ENCODE measurements at places on chromosomes 4 and X. TPM values are rescaled to one million over a fixed set of nuclear protein-coding genes. Genes with fewer than 3 reads are reported as not detected.

GRCh38 chr4:158826882-158827281 lies 58.1 kb downstream of the FNIP2 start:
- no peak for DNase-seq

- no peak for DNase-seq
Measured at GRCh38 chrX:276581-277201, 4.5 kb upstream of the PLCXD1 start.

GRCh38 chr4:187364851-187365250 lies 630.7 kb upstream of the ZFP42 start:
- DNase-seq = no peak

GRCh38 chrX:139691493-139691842 lies 16.5 kb downstream of the MCF2 start:
- DNase-seq = no peak

The OCRL gene
- total RNA-seq = 37.2 TPM

- no peak for DNase-seq
Measured at GRCh38 chrX:41946235-41946634, 22.9 kb upstream of the CASK start.

The MAGIX gene
- total RNA-seq = 6.2 TPM

DNA sequence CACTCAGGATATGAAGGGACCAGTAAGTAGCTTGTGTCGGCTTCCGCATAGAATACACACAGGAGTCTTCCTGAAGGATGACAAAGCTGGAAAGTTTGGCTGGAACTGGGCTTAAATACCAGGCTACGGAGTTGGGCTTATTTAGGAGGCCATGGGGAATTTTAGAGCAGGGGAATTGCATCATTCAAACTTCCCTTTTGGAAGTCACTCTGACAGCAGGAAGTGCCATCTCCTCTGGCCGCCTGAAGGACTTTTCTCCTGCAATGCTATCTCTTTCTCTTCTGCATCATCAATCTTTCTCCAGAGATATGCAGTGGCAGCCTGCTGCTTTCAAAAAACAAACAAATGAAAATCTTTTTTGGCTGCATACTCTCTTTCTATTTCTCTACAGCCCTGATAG lies 48.4 kb upstream of the PAK3 start:
- no peak for DNase-seq

DNA sequence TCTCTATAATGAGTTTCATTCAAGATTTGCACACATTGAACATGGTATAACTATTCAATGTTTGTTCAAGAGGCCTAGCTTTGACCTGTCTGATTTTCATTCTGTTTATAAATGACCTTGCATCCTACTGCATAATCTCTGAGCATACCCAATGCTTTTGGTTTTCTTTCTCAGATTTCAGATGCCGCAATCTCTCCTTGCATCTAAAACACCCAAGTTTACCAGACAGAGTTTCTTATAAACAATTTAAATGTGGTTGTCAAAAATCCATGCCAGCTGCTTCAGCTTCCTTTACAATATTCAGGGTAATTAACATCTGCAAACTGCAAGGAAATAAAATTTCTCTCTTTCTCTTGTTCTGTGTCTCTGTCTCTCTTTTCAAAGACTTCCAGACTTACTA lies 123.0 kb upstream of the PCDH18 start:
- no peak for DNase-seq

GRCh38 chrX:96244955-96245354 lies 439.7 kb upstream of the DIAPH2 start:
- DNase-seq = peak; percentile 38

The JAKMIP1 gene
- 8.2 TPM for total RNA-seq

DNA sequence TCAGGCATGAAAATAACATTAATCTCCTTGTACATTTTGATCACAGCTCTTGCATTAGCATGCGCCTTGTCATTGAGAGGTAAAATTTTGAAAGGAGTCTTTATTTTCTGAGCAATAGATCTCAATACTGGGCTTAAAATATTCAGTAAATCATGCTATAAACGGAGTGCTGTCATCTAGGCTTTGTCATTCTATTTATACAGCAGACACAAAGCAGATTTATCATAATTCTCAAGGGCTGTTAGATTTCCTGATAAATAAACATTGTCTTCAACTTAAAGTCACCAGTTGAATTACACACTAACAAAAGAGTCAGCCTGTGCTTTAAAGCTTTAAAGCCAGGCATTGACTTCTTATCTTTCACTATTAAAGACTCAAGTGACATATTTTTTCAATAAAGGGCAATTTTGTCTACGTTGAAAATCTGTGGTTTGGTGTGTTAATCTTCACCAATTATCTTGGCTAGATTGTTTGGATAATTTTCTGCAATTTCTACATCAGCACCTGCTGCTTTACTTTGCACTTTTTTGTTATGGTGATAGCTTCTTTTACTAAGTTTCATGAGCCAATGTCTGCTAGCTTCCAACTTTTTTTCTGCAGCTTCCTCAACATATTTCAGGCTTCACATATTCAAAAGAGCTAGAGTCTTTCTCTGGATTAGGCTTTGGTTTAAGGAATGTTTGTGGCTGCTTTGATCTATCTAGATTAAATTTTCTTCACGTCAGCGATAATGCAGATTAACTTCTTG lies 27.9 kb upstream of the UGT2B4 start:
- no peak for DNase-seq

- DNase-seq = peak; percentile 41
Measured at GRCh38 chrX:40434947-40435346, 145.8 kb upstream of the ATP6AP2 start.

DNA sequence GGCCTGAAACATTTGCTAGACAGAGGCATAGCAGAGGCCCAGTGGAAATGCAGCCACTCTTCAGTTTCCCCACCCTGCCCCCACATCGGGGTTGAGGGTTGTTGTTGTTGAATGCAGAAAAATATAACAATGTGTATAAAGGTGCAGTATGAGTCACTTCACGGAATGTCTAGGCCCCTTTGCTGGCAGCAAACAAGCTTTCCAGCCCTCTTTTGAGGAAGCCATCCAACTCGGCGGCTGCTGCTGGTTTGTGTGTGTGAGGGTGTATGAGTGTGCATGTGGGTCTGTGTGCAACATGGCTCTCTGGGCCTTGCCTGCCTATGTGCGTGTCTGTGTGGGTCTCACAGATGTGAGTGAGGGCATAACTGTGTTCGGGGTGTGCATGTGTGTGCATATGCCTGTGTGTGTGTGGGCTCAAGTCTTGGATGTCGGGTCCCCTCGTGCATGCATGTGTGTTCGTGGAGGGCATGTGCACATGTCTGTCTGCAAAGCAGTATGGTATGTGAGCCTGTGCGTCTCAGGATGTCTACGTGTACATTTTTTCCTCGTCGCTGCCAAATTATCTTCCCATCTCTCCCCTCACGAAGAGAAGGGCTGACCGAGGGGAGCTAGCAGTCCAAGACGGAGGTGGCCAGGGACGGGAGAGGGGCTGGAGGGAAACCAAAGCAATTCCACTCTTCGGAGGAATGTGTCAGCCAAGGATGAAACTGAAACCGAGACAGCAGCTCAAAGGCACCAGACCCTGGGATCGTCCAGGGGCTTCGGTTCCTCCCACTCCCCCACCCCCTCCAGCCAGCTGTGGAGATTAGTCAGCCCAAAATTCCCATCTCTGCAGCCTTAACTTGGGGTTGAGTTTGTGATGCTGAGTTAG lies 8.4 kb upstream of the ELF4 start:
- DNase-seq = no peak

The DKC1 gene
- total RNA-seq = 20.1 TPM

DNA sequence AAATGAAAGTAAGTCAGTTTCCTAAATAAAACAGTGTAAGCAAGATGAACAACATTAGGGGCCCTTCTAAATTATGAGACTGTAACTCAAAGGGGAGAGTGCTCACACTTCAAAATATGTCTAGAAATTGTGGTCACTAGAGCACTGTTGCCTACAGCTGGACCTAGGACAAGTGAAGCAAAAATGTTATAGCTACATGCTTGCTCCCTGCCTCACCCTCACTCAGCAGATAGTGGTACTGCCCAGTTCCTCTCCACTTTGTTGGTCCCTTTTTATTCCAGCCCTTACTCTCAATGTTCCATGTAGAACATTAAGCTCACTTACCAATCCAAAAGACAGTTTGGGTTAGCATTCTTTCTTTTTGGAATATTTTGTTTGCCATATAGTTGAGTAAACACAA lies 147.3 kb downstream of the GRIA3 start:
- DNase-seq = no peak

DNA sequence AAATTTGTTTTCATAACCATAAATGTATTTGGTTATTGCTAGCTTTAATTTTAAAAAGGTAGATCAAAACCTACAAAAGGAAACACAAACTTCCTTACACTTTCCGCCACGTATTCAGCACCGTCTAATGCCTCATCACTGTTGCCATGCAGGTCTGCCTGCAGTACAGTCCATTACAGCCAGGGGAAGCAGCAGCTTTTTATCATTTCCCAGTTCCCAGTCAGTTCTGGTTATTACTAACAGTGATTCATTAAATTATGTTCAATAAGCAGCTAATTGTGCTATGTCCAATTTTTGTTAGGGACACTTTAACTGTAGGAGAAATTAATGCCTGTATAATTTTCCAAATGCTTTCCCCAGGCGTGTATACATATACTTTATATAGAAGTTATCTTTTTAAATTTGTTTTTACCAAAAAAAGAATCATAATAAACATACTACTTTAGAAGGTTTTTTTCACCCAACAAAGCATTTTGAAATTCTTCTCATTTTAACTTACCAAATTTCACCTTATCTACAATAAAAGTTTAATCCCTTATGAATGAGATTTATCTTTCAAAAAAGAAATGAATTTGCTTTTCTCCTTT lies 93.3 kb downstream of the ANXA3 start:
- no peak for DNase-seq

The DDX53 gene
- total RNA-seq = not detected

DNA sequence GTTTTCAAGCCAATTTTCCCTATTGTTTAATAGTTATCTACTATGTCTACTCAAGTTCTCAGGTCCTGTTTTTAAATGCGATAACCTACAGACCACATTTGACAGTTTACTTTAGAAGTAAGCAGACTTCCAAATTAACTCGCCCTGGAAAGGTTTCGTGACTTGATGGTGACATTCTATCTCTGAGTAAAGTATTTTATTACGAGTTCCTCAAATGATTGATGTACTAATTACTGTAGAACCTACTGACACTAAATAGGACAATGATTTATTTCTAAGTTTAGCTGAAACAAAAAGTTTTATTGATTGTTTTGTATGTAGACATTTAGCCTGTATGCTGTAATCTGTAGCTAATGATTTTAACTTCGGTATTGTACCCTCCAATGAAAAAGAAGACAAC lies 1.9 kb upstream of the PPBP start:
- no peak for DNase-seq

GRCh38 chrX:40474205-40474626 lies 106.6 kb upstream of the ATP6AP2 start:
- peak; percentile 36 for DNase-seq

- DNase-seq = no peak
Measured at GRCh38 chr4:12697970-12698369, 786.2 kb downstream of the RAB28 start.

DNA sequence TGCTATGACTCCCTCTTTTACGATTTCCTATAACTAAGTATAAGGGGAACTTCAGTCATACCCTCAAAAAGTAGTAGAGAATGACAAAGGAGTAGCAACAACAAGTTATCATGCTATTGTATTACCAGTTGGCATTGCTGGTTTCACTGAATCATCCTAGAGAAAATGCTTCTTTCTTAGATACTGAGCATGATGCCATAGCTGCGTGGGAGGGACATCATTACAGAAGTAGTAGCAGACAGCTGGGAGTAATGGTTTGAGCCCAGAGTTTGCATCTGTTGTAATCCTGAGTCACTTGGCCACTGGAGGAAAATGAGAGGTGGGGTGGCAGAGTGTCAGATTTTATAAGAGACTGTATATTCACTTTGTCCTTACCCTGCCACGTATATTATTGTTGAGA lies 38.6 kb downstream of the MTMR1 start:
- no peak for DNase-seq
